ENCODE measurements at places on chromosomes 12 and 14.

DNA sequence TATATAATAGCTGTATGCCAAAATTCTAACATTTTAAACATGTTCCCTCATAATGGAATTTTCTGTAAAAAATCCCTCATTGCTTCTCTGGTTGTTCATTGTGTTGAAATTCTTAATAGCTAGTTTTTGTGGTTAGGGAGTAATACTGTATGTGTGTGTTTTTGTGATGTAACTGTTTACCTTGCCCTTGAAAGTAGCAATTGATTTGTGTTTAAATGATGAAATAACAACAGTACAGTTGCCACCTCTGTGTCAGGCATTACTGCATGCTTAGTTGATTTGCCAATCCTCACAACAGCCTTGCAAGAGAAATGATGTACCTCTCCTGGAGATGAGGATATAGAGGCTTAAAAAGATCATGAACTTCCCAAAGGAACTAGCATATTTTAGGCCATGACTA is 94.9 kb downstream of the DAAM1 start:
- no peak for DNase-seq

DNA sequence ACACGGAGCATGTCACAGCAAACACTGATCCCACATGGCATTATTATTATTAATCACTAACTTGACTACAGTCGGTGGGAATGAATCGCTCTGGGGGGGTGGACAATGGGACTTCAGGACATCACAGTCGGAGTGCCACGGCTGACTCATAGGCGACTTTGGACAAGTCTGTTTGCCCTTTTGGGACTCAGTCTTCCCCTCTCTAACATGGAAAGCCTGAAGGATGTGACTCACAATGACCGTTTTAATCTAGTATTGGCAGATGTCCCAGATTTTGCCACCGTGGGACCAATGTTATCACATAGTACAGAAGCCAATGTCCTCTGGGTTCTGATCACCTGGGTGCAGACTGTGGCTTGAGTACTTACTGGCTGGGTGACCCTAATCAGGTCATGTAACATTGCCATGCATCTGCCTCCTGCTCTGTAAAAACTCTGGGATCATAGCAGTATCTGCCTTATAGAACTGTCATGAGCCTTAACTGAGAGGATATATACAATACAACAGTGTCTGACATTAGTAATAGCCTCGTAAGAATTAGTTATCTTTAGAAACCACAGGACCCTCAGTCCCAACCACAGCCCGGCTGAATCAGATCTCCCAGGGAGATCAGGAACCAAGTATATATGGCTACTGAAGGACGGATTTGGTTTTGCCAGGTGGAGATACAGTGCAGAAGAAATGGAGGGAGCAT is 362.6 kb downstream of the BCL11B start:
- peak; percentile 4 for DNase-seq

- no peak for DNase-seq
These were observed 12.9 kb upstream of the EPYC start for GRCh38 chr12:91017511-91018263.

GRCh38 chr12:49962861-49963765 is 1.4 kb downstream of the AQP5 start:
- DNase-seq, result no peak

- no peak for DNase-seq
These were observed 123.1 kb upstream of the FAR2 start for GRCh38 chr12:29025937-29026336.

- DNase-seq, result no peak
These were observed 67.5 kb downstream of the TNFAIP2 start for GRCh38 chr14:103190741-103191140.

GRCh38 chr14:71961972-71962371 is 29.7 kb downstream of the RGS6 start:
- no peak for DNase-seq

GRCh38 chr14:33592297-33592696 is 358.6 kb downstream of the EGLN3 start:
- no peak for DNase-seq

DNA sequence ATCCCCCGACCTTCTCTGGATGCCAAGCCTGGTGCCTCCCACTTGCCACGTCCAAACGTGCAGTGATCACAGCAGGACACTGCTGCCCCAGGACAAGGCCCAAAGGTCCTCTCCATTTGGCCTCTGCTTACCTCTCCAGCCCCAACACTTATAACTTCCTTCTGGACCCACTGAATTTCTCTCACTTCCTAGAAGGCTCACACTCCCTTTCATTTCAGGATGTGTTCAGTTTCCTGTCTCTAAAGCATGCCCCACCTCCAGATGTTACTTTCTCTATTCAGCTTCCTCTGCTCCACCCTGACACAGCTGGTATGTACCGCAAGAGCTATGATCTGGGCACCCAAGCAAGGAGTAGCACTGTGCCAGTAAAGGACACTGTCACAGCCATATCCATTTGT is 33.0 kb downstream of the CDKL1 start:
- peak; percentile 80 for DNase-seq

- peak; percentile 84 for DNase-seq
These were observed at the start of gene MIPOL1 for GRCh38 chr14:37197421-37198272. TSS of gene MIPOL1 (plus strand) at chr14:37197937. CDS start at chr14:37247889, 49,952 bp downstream.

DNA sequence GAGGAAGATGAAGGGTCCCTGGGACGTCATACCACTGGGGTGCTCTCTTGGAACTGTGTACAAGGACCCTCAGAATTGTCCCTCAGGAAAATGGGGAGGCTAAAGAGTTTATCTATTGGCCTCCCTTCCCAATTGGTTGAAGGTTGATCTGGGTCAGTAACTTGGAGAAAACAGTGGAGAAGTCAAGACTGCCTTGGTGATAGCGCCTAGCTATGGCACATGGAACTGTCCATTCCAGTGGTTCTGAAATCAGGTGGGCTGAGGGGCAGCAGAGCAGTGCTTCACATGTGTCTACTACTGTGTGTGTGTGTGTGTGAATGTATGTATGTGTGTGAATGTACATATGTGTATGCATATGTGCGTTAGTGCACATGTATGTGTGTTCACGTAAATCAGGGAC is 316.1 kb downstream of the AACS start:
- DNase-seq, result no peak

- DNase-seq, result no peak
These were observed 663 bp downstream of the LRRK2 start for GRCh38 chr12:40225337-40225983.

- DNase-seq, result no peak
These were observed 88.3 kb downstream of the STON2 start for GRCh38 chr14:81311778-81312177.

DNA sequence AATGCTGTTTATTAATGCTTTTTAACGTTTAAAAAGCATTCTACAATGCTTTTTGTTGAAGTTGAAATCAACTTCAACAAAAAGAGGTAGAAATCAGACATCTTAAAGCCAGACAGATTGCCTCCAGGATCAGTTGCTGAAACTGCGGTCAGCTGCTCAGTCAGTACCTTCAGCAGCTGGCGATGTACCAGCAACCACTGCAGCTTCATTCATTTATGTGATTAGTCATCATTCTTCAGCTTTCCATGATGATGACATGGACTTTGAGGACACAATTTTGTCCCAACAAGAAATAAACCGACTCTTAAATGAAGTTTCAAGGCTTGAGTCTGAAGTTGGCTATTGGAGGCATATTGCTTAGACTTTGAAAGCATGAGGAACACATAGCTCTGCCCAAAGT is 31.5 kb upstream of the NUAK1 start:
- DNase-seq, result no peak

GRCh38 chr14:95190857-95191256 is 33.5 kb upstream of the DICER1 start:
- DNase-seq, result no peak

- no peak for DNase-seq
These were observed 60.0 kb downstream of the EML1 start for GRCh38 chr14:99853206-99853605.

DNA sequence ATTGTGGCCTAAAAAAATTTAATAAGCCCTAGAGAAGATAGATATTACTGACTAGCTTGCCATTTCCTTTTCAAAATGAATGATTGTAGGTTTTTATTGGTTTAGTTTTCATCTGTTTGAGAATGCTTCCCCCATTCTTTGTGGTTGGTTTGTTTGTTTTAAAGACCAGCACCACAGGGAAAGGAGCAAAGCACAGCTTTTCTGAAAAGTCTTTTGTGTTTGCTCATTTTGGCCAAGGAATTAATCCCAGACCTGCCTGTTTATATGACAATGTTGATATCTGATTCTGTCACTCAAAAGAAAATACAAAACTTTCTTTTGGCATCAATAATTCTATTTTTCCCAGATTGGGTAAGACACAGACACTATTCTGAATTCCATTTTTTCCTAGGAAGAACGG is 312.5 kb upstream of the FLRT2 start:
- no peak for DNase-seq

DNA sequence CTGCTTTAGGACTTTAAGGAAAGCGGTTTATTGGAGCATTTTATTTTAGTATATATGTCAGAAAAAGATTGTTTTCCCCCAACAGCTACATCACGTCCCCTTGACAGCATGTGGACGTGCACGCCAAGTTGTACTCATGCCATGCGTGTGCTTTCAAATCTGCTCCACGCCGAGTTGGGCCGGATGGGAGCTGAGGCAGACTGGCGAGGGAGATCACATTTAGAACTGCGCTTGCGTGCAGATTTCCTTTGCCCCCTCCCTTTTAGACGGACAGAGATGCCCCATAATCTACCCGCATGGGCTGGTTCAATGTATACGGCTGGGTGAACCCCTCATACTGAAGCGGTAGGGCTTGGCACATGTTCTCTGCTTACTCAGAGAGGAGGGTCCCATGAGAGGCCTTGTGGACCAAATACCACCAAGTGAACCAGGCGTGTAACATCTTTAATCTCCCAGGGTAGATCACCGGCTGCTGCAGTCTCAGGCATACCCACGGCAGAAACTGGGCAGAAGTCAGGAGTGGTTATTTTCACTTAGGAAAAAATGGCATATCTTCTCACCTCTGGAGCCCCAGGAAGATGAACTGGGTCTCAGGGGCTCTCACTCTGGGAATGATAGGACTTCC is 92.1 kb downstream of the ESR2 start:
- DNase-seq, result no peak

DNA sequence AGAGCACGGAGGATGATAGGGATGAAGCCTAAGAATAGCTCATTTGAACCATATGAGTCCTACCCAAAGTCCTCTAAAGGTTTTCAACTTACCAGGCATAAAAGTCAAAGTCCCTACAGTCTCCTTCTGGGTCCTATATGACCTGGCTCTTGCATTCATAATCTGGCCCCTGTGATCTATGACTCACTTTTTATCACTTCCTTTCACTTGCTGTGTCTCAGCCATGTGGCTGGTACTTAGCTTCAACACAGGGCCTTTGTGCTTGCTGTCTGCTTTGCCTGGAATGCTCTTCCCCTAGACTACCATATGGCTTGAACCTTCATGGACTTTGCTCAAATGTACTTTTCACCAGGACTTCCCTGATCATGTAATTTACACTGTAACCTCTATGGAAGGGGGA is 137.6 kb upstream of the TMTC1 start:
- peak; percentile 45 for DNase-seq

- DNase-seq, result no peak
These were observed 364.1 kb upstream of the SFSWAP start for GRCh38 chr12:131346555-131347344.

DNA sequence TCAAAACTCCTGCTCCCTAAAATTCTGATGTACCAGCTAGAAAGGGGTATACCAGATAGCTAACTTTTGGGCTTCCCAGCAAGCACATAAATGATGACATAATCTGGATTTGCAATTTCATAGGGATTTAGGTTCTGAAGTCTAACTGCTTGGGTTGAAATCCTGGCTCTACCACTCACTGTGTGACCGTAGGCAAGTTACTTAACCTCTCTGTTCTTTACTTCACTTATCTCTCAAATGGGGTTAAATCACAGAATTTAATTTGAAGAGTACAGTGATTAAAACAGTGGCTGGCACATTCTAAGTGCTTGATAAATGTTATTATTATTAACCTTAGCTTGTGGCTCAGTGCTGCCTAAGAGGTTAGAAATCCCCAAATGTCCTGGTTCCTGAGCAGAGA is 49.1 kb upstream of the NUAK1 start:
- DNase-seq, result no peak

GRCh38 chr12:1318327-1319031 is 275.9 kb downstream of the FBXL14 start:
- no peak for DNase-seq

DNA sequence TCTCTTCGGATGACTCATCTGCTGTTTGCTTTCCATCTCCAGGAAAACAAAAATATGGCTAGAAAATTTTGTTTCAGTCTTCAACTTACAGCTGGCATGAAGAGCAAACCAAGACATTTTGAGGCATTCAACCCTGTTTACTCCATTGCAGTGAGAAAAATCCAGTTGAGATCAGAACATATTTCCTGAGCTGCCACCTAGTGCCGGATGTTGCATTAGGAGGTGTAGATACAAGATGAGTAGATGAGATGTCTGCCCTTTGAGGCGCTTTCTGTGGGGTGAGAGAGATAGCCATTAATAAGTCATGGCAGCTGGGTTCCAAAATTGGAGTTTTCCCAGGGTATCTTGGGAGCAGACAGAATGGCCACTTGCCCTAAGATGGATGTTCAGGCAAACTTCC is 171.1 kb downstream of the PRKCH start:
- DNase-seq, result no peak

- no peak for DNase-seq
These were observed 71.1 kb upstream of the RASSF8 start for GRCh38 chr12:25887367-25887766.

DNA sequence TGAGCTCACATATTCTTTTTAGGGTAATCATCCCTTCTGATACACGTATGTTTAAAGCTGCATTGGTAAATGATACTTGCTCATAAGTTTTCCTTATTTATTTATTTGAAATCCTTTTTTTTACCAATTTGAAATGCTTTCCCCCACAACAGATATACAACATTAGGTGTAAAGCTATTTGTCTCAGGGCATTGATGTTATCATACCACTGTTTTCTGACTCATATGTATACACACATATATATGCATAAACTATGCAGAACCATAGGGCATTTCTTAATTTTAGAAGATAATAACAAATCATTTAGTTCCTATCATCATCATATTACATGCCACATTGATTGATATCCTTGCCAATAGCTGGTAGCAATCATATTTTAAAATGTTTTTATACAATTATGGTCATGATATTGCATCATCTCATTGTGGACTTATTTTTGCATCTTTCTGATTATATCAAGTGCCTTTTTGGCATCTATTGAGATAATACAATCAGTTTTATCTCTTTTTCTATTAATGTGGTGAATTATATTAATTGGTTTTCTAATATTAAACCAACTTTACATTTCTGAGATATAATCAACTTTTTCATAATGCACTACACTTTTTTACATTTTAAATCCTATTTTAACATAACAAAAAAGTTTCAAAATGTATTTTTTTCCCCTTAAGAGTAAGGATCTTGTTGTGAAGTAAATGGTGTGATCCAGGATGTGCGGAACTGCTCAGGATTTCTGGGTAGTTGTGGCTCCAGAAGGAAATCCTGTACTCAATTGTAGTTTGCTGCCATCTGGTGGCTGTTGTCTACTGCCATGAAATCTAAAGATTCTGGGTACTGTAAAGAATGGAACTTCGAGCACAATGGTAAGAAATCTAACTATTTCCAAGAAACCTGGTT is 16.7 kb downstream of the OR9K2 start:
- DNase-seq, result peak; percentile 67

Measured in hematopoietic multipotent progenitor cell treated with erythropoietin and hydrocortisone succinate and interleukin-3 and kit ligand, for 8 days (in vitro differentiated cells).